CD8-positive, alpha-beta T cell (primary cell): ENCODE measurements at places on chromosomes 5 and 9. TPM values are rescaled to one million over a fixed set of nuclear protein-coding genes. Genes with fewer than 3 reads are reported as not detected.
A peak's percentile ranks its signal among the peaks of the same experiment; 100 is the strongest.

DNA sequence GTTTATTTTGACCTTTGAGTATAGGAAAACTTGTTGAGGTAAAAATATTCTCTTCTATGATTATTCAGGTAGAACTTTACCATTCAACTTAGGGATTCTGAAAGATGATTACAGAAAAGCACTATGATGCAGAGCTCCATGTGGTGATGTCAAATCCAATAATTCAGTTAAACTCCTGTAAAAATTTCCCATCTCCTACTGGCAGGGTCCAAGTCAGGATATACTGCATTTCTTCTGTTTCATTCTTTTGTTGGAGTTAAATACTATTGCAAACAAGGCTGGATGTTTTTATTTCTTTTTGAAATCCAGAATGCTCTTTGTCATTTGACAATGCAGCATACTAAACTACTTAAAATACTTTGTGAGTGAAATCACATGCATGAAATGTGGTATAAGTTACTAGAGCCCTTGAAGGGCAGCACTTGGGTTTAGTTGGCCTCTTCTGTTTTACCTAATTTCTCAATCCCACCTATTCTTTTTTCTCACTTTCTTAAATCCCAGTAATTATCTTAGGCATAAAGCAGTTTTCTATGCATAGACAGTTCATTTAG lies 204.5 kb downstream of the FBXL7 start:
- DNase-seq = no peak

- DNase-seq = no peak
These were observed 53.7 kb upstream of the FABP6 start for GRCh38 chr5:160175438-160176218.

DBH gene
- 0.46 TPM for total RNA-seq

- DNase-seq = no peak
These were observed 113.2 kb downstream of the DTWD2 start for GRCh38 chr5:118875131-118875530.

DNA sequence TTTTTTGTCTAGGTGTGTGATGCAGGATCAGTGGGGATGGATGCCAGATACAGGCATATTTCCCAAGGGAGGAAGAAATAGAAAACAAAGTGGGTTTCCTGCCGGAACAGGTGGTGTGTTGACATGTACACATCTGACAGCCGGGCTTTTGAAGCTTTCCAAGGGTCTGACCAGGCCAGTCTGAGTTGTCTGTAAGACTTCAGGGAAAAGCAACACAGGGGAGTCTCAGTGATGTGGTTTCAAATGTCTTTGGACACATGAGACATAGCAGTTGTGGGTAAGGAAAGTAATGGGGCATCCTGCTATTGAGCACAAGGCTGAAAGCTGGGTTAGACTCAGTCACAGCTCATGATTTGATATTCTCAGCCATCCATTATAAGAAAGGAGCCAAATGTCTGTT lies 274.9 kb downstream of the PIK3R1 start:
- no peak for DNase-seq

- peak; percentile 59 for DNase-seq
These were observed 12.7 kb upstream of the THG1L start for GRCh38 chr5:157718519-157718918.

NMUR2 gene
- total RNA-seq = not detected

- DNase-seq = no peak
These were observed 133.8 kb upstream of the RFX3 start for GRCh38 chr9:3659647-3660046.

- DNase-seq = no peak
These were observed 229.9 kb downstream of the DOCK8 start for GRCh38 chr9:444528-444927.

LCN15 gene
- not detected for total RNA-seq

- no peak for DNase-seq
These were observed 126.0 kb upstream of the IRX2 start for GRCh38 chr5:2877522-2877921.

KDM4C gene
- 51.6 TPM for total RNA-seq

DNA sequence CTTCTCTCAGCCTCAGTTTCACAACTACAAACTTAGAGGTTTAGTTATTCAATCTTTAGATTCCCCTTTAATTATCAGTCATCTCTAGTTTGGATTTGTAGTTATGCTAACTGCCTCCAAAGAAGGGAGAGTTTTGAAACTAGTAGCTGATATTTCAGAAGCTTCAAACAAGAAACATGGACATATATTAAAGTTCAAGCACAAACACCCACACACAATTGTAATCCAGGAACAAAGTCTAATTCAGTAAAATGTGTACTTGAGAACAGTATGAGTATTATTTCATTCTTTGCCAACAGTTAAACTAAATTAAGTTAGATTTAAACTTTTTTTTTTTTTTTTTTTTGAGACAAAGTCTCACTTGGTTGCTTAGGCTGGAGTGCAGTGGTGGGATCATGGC lies 71.2 kb upstream of the ABCA1 start:
- DNase-seq = no peak

DNA sequence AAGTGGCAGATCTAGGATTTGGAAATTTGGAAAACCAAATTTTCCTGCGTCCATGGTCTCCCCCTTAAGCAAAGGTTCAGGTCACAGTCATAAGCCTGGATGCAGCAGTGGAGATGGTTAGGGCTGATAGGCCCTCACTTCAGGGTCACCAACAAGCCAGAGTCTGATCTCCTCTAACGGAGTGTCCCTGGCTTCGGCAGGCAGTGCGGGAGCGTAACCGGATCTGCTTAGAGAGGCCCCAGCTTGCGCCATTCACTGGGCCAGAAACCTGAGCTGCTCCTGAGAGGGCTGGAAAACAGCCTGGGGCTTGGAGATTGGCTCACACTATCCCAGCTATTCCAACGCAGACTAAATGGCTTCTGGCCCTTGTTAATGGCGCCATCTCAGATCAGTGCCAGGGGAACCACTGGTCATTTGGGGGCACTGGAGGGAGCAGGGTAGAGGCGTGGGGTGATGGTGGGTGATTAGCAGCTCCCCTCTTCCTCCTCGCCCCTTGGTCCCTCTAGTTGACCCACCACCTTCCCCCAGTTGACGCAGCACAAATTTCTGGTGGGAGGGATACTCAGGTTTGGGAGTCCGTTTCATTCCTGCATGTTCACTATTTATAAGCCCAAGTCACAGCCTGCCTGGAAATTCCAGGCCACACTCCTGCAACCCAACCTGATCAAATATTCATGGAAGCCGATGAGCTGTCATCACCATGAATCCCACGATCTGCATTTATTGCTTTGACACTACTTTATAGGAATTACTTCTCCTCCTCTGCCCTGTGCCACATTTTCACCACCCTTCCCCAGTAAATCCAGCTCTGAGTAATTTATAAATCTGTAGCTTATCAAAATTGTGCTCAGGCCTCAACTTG lies 134.6 kb upstream of the CPEB4 start:
- DNase-seq = no peak

LCN9 gene
- not detected for total RNA-seq

DNA sequence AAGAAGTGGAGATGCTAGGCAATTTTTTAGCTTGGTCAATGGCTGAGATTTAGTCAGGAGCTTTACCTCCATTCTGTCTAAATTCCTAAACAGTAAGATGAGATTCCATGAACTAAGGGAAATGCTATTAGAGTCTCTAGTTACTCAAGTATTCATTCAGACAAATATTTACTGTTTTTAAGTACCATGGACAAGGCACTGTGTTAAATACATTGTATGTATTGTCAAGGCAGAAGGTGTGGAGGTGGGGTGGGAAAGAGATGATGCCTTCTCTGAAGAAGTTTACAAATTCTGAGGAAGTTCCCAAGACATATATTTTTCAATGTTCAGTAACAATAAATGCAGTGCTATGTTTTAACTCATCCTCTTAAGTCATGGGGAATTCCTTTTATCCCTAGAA lies 459.9 kb upstream of the NMUR2 start:
- DNase-seq = no peak

DNA sequence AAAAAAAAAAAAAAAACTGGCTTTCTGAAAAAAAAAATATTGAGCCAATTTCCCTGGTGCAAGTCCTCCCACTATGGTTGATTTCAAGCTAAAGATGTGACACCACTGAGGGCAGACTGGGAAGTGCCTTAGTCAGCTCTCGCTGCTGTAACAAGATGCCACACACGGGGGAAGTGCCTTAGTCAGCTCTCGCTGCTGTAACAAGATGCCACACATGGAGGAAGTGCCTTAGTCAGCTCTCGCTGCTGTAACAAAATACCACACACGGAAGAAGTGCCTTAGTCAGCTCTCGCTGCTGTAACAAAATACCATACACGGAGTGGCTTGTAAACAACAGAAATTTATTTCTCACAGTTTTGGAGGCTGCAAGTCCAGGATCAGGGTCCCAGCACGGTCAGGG lies 23.4 kb downstream of the BTNL9 start:
- DNase-seq = no peak

ZDHHC11B gene
- 4.8 TPM for total RNA-seq

DNA sequence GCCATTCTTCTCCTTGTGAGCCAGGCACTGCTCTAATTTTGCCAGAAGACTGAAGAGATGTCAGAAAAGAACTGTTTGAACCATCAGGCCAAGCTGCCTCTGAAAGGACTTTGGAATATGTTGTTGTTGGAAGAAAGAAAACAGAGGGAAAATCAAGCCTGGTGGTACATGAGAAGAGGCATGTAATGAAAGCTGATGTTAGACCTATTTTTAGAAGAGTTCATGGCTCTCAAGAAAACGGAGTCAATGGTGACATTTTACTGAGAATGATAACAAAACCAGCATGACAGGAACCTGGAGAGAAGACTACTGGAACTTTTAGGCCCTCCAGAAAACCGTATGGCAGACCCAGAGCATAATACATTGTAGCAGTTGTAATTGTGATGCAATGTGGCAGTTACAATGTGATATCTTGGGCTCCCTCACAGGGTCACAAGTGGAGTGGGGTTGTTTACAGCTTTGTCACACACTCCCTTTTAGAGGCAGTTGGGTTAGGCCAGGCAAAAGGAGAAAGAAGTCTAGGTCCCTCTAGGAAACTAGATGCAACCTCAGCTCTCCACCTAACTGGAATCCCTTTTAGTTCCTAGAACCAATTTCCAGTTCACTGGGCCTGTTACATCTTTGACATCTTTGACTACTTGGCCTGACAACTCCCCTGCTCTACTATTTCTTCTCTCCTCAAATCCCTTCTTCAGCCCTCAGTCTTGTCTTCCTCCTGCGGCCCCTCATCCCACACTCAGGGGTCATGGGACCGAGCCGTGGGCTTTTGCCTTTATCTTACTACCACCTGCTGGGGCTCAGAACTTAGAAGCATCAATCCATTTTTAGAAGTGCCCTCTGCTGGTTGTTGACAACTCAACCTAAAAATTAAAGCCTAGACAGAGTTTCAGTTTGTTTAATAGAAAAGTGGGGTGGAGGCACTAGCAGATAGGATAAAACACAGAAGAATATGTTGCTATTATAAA lies 61.2 kb upstream of the JAK2 start:
- no peak for DNase-seq

PDZD2 gene
- total RNA-seq = 0.35 TPM

GRCh38 chr5:100789694-100790093 lies 113.4 kb downstream of the ST8SIA4 start:
- DNase-seq = no peak

DNA sequence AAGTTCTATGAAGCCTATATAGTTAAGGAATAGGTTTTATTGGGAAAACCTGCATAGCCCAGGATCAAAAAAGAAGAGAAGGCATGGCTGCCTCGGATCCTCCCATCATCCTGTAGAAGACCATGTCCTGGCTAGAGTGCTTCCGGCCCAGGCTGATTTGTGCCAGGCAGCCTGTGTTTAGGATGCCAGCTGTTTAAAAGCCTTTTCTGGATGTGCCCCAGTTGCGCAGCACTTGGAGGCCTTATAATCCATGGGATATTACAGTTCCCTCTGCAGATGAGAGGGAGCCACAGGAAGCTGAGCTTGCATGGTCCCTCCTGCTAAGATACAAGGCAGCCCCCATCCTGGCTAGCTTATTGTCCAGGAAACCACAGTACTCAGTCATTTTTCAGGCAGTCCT lies 97.9 kb downstream of the CHSY3 start:
- no peak for DNase-seq
